ENCODE measurements at places on chromosomes 2 and 18. TPM values are rescaled to one million over a fixed set of nuclear protein-coding genes. Genes with fewer than 3 reads are reported as not detected.

SIX2 gene
- total RNA-seq = 0.37 TPM

DNA sequence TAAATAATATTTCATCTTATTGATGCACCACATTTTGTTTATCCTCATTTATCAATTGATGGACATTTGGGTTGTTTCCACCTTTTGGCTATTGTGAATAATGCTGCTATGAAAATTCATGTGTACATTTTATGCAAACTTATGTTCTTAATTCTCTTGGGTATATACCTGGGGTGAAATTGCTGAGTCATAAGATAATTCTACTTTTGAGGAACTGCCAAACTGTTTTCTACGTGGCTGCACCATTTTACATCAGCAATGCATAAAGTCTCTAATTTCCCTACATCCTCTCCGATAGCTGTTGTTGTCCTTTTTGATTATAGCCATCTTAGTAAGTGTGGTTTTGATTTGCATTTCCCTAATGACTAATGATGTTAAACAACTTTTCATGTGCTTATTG lies 116.5 kb upstream of the DLX2 start:
- DNase-seq = no peak
- H3K36me3 ChIP-seq = no peaks in the 10 kb centered on the region
- H3K4me1 ChIP-seq = peaks cover 4% of the 10 kb centered on the region
- H3K4me3 ChIP-seq = no peak overlapping the region

LDLRAD4 gene
- 37.3 TPM for total RNA-seq

ALPI gene
- not detected for total RNA-seq

GRCh38 chr2:182649316-182649715 lies 66.7 kb upstream of the DNAJC10 start:
- H3K36me3 ChIP-seq = no peaks in the 10 kb centered on the region
- no peak overlapping the region for H3K27ac ChIP-seq
- no peaks in the 10 kb centered on the region for H3K27me3 ChIP-seq
- no peak overlapping the region for H3K4me3 ChIP-seq

All from heart right ventricle (tissue), 16 donors.